ENCODE measurements at places on chromosomes 2 and 18. TPM values are rescaled to one million over a fixed set of nuclear protein-coding genes. Genes with fewer than 3 reads are reported as not detected.

- DNase-seq, result no peak
Measured at GRCh38 chr2:52414561-52415295, 1352.9 kb upstream of the CHAC2 start.

Gene TMEM247
- polyA plus RNA-seq, result not detected

DNA sequence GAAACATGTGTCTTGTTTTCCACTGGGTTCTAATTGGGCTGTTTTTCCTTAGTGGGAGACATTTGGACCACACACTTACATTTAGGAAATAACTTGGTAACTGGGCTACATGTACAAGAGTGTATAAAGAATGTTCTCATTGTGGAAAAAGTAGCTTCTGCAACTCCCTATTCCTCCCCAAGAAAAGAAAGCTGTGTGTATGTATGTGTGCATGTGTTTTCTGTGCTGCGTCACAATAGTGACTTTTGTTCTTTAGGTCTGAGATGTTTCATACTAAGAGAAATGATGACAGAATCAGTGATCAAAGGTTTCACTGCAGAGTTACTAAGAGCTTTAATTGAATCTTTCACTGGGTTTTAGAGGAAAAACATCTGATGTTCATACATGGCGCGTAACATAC is 82.7 kb downstream of the TANC1 start:
- DNase-seq, result no peak

Gene TXNL1
- 118 TPM for polyA plus RNA-seq

Gene INO80D
- polyA plus RNA-seq, result 12.3 TPM

DNA sequence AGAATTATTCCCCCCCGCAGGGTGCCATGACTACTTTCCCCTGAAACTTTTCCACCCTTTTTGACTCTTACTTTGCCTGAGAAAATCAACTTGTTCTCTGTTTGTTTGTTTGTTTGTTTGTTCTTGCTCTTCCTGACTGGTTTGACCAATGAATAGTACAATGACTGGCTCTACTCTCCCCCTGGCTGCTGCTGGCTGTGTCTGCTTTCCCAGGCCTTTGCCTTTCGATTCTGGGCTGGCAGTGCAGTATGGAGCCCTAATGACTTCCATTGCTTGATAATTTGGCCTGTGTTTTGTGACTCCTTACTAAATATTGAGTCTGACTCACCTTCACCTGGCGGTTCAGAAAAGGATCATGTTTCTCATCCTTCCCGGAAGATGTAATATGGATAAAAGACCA is 241.1 kb downstream of the TMEM182 start:
- DNase-seq, result no peak

DNA sequence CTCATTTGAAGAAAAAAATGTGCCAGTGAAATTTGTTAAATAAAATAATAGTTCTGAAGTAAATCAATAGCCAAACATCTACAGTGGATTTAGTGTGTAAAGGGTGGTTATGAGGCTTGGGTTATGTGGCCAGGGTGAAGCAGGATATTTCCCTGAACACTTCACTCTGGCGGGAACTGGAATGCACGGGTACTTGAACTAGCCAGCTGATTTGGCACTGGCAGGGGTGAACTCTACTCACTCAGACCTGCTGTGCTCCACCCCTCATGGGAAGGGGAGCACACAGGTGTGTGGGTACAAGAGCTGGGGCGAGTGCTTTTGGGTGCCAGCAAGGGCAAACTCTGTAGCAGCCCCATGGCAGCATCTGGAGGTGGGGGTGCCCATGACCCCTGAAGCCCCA is 278.2 kb downstream of the CALCRL start:
- DNase-seq, result no peak

DNA sequence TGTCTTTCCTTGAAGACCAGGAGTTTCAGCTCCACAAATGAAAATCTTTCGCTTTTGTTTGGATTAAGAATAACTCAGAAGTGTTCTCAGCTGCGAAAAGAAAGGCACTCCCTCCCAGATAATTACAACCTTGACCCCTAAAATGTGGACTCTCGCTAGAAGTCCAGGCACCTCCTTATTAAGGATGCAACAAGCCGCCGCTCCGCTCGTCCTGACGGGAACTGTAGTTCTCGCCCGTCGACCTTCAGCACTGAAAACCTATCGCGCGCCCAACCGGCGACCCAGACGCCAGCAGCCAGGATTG is 559 bp downstream of the IMMT start:
- DNase-seq, result no peak

Gene D2HGDH
- 57.0 TPM for polyA plus RNA-seq

DNA sequence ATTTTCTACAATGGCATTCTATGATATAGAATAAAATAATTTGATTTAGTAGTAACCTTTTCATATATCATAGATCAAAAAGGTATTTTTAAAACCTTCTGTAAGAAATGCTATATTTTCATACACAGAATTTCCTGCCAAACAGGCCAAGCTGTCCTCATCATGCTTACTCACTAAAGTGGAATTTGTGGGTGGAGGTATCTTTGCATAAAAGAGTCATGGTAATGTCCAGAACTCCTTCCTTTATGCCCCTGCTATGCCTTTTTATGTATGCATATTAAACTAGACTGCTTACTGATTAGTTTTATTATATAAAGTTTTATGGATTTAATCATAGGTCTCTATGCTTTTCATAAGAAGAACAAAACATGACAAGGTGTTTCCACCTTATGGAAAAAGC is 27.5 kb upstream of the MARCHF7 start:
- no peak for DNase-seq

- no peak for DNase-seq
Measured at GRCh38 chr2:8190279-8190678, 491.6 kb upstream of the ID2 start.

Gene BCL2
- polyA plus RNA-seq, result 25.2 TPM

DNA sequence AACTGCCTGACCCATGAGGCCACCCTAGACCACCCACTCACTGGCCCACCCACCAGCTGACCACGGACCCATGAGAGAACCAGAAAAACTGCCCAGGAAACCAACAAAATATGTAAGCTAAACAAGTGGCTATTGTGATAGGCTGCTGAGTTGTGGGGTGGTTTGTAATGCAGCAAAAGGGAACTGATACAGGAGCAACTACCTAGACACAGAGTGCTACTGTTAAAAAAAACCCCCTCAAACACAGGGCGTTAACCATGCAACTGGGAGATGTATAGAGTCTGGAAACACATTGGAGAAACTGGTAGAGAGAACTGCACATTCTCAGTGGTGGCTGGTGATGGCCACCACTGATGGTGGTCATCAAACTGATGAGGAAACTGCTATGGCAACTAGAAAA is 206.3 kb upstream of the GYPC start:
- no peak for DNase-seq

GRCh38 chr2:109472331-109472959 is 141.3 kb downstream of the SEPTIN10 start:
- no peak for DNase-seq

DNA sequence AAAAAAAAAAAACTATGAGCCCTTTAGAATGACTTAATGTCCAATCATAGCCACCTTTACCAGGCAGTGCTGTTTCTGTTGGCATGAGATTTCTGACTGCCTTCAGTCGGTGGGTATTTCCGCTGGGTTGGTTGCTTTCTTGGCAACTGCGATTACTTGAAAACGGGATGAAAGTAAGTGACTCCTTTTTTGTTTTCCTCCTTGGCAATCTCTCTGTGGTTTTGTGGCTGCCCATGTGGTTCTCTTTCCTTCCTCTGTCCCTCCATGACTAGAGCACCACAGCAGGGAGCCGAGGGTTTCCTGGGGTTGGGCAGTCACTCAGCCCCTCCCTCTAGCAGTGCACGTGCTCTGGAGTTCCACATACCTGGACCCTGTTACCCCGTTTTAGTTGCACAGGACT is 112.1 kb downstream of the KLHL29 start:
- DNase-seq, result no peak

DNA sequence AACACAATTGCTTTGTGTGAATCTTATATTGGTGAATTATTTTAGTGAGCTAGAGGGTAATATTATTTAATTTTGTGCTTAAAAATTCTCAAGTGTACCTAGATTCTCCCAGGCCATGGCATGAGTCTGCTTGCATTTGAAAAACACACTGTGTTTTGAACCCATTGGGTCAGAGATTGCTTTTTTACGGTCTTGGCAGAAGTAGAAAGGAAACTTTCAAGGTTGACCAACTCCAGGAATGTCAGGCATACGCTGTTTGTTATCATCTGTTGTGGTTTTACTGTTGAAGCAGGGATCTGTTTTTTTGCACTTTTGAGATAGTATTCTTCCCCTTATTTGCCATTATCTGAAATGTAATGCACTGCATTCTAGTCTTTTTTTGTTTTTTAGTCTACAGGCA is 377.4 kb downstream of the RPRM start:
- DNase-seq, result peak; percentile 17

DNA sequence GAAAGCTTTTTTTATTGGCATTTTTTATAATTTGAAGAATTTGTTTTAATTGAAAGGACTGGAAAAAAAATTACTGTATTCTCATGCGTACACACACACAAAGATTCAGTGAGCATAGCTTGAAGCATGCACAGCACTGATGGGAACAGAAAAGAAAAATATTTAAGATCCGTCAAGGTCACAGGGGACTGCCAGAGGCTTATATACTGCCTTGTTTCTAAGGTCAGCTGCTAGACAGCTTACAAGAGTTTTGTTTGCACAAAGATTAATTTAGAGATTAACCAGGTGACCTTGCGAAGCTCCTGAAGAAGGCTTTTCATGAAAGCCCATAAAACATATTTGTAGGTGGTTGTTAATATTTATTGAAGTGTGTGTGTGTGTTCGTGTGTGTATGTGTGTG is 396.3 kb downstream of the TRIB2 start:
- DNase-seq, result no peak

GRCh38 chr2:86195808-86196387 is 636 bp upstream of the IMMT start:
- no peak for DNase-seq

GRCh38 chr2:27796791-27797765 is 25.6 kb downstream of the MRPL33 start:
- DNase-seq, result no peak

- DNase-seq, result no peak
Measured at GRCh38 chr2:222427646-222428301, 3.4 kb downstream of the SGPP2 start.

GRCh38 chr2:76679025-76679396 is 843.2 kb downstream of the LRRTM4 start:
- no peak for DNase-seq

Gene HOXD4
- 60.4 TPM for polyA plus RNA-seq

Gene COL4A4
- 48.6 TPM for polyA plus RNA-seq

- DNase-seq, result no peak
Measured at GRCh38 chr2:188303363-188304031, 11.8 kb downstream of the GULP1 start.

- DNase-seq, result no peak
Measured at GRCh38 chr2:180776921-180777320, 203.5 kb upstream of the UBE2E3 start.

DNA sequence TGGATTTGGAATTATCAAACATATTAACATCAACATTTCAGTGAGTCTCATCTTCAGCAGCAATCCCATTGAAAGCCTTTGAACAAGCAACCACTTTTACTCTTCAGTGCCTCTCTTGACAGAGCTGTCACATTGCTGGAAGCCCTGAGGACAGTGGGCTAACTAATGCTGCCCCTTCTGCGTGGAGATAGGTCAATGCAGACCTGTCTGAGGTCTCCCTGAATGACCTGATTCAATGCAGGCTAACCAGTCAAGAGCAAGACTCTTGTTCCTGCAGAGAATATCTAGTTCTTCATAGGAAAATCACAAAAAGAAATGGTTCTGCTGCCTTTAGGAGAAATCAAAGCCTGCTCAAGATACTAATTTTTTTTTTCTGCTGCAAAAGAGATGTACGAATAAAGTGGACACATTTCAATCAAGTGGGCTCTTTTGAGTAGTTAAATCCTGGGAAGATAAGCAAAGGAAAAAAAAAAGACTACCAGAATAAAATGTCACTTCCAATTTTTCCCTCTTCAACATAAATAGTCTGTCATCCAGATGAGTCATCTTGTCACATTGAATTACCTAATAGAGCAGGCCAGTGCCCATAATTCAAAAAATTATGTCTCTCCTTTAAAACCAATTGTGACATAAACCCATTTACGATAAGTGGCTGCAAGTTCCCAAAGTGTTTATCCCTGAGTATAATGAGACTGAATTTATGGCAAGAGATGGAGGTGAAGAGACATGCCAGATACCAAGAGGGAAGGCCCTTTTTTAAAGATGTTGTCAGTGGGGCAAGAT is 1269.0 kb upstream of the DDX18 start:
- DNase-seq, result no peak

GRCh38 chr2:170842785-170843184 is 26.1 kb downstream of the GAD1 start:
- DNase-seq, result no peak

Gene PSD4
- polyA plus RNA-seq, result 10.0 TPM

Gene CFAP210
- polyA plus RNA-seq, result 2.9 TPM

Gene SKOR2
- polyA plus RNA-seq, result not detected

- peak; percentile 31 for DNase-seq
Measured at GRCh38 chr2:149038442-149039212, at the start of gene LYPD6B. Gene LYPD6B (plus strand): TSS chr2:149038699. CDS start chr2:149130949, 92,250 bp downstream.

Gene GPR39
- polyA plus RNA-seq, result 3.3 TPM

DNA sequence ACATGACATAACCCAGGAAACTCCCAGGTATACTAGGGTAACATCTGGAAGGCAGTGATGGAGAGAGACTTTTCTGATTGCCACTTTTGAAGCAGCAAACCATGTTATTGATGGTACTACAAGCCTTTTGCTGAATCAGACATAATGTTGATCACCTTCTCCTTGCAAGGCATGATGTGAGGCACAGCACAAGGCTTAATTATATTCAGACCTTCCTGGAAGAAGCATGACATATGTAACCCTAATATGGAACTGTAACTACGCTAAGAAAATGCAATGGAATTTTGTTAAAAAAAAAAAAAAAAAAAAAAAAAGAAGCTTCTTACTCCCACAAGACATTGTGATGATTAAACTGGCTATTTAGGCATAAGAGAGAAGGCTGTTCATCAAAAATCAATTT is 145.4 kb downstream of the ALK start:
- DNase-seq, result no peak

DNA sequence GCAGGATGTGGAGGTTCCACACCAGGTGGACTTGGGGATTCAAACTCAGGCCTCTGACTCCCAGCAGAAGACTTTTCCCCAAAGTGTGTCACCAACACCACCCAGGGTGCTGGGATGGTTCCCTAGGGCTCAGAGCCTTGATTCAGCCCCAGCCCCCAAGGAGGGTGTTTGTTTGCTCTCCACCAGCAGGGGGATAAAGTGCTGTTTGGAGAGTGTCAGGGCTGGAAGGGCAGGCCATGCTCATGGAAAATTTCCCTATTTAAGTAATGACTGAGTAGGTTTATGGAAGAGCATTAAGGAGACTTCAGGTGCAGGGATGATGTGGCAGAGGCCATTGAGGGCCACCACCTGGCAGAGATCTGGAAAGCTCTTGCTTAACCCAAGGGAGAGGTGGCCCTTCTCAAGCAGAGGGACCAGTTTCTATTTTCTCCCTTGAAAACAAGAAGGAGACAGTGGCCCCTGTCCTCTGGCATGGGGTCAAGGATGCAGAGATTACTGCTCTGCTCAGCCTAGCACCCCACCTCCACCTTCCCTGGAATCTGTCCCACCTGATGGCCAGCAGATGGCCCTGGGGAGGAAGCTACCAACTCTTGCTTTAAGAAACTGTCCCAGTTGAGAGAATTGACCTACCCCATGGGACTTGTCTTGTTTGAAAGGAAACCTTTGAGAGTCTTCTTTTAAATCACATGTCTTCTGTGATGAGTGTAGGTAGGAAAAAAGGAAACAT is 122.1 kb downstream of the ACOXL start:
- DNase-seq, result no peak

- no peak for DNase-seq
Measured at GRCh38 chr2:133173224-133173623, 395.0 kb downstream of the NCKAP5 start.

Data from left kidney (tissue), 8 donors.